Fibroblast of skin of right biceps (primary cell): ENCODE measurements at places on chromosomes 4 and X.
A peak's percentile ranks its signal among the peaks of the same experiment; 100 is the strongest.

GRCh38 chr4:97027728-97028410 is 1115.4 kb downstream of the STPG2 start:
- DNase-seq = no peak

DNA sequence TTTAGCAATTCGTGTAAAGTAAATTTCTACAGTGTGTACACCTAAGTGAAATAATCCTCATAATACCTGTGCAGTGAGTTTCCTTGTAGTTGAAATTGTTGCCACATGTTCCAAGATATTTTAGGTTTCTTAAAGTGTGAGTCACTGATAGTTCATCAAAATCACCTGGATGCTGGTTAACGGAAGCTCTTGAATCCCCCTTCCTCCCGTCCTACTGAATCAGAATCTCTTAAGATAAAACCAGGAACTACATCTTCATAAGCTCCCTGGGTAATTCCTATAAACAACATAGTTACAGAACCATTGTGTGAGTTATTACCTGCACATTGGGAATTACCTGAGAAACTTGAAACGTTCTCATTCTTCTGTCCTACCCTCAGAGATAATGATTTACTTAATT is 197.4 kb upstream of the HS3ST1 start:
- DNase-seq = no peak

DNA sequence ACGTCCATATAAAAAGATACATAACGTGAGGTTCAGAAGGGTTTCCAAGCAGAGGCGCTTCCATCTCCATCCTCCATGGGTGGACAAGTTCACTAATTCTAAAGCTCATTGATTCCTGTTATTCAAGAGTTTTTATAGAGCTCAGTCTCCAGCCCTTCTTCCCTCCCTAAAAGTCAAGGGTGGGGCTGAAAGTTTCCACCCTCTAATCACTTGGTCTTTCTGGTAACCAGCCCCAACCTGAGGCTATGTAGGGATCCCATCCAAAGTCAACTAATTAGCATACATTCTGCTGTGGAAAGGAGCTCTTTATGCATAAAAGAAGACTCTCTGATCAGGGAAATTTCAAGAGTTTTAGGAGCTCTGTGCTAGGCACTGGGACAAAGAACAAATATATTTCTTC is 46.9 kb upstream of the VEGFC start:
- DNase-seq = peak; percentile 58

DNA sequence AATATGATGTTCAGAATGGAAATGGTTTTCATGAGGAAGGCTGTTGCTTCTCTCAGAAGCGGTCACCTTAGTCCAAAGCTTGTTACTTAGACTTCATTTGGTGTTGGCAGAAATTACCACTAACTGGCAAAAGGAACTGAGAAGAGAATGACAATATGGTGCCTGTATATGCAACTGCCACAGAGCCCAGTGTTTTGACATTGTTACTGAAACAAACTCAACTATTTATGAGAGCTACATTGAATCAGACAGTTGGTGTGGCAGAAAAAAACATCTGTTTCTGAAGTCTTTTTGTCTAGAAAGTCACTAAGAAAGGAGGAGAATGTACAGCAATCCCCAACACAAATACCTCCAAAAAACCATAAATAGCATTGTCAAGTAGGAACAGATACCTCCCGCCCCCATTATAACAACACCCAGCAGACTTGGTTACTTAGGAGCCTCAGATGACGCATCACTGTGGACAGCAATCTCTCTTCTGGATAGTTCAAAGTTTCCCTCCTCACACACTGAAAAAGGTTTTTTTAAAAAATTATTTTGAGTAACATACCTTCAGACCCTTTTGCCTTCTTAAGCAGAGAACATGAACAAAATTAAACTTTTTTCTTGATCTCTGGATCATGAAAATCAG is 92.2 kb downstream of the MAML3 start:
- peak; percentile 23 for DNase-seq

DNA sequence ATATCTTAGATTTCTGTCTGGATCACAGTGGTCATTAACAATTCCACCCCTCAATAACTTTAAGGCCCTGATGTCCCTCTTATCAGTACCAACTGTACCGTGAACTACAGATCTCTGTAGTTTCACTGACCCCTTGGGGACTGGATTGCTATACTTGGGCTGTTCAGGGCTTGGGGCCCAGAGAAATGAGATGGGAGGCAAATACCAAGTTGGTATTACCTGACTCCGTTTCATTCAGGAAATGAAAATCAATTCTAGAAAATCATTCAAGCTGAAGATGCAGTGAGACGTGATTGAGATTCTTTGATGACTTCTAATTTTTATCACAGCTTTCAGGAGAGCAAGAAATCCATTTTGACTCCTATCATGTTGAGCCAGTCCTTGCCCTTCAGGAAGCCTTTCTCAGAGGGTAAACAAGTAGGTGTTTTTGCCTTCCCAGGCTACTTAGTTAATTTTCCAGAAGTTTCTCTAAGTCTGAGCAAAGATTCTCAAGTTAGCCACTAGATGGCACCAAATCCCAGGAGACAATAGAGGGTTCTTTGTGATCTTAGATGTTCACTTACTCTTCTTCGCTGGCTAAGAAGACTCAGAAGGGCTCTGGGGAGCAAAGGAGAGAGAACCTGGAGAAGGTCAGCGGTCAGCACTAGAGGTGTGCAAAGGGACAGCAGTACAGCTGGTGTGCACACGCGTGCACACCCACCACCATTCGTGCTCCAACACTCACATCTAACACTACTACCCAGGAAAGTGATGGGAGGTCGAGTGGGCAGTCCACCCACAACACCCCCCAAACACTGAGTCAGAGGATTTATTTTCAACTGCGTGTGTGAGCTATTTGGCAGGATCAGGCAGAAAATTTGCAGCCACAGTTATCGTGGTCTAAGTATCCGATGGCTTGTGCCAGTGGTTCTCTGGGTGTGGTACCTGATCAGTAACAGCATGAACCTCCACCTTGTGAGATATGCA is 7.4 kb downstream of the HNRNPH2 start:
- DNase-seq = peak; percentile 67

- peak; percentile 19 for DNase-seq
These were observed 226.9 kb downstream of the ARHGAP24 start for GRCh38 chr4:85701861-85702321.

DNA sequence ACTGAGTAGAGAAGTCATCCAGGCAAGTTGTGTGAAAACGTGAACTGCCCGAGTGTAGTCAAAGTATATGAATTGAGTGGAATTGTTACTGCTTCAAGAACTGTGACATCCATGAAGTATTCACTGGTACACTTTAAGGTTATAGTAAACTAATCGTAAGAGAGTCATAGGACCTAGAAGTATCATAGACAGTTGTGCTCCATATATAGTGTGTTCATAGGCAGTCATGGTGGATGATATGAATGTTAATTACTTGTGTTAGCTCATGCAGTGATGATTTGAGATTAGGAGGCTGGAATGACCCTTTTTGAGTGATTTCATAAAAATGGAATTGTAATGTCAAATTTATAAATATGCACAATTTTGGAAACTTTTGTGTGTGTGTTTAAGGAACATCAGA is 81.3 kb upstream of the TLR2 start:
- DNase-seq = no peak

DNA sequence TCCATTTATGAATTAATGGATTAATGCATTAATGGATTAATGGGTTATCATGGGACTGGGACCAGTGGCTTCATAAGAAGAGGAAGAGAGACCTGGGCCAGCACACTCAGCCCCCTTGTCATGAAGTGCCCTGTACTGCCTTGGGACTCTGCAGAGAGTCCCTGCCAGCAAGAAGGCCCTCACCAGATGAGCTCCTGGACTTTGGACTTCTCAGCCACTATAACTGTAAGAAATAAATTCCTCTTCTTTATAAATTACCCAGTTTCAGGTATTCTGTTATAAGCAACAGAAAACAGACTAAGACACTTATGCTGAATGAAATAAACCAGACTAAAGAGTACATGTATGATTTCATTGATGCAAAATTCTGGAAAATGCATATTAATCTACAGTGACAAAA is 119.4 kb upstream of the MSX1 start:
- DNase-seq = no peak

DNA sequence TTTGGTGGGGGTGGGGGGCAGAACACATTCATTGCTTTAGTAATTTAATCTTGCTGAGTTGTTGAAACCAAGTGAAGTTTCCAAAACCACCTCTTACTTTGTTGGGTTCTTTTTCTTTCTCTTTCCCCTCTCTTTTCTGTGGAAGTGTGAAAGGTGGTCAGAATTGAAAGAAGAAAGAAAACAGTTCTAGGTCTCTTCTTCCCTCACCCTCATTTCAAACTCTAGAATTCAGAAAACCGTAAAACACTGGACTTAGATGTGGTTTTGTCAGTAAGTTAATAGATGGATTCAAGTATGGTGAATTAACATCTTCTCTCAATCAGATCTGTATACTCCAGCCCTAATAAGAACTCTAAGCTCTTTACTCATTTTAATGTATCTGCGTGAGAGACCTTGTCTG is 23.7 kb downstream of the PLP1 start:
- DNase-seq = no peak

- no peak for DNase-seq
These were observed 70.6 kb downstream of the DHX15 start for GRCh38 chr4:24513718-24514117.

- DNase-seq = no peak
These were observed 772 bp downstream of the EOLA1 start for GRCh38 chrX:149541521-149542047.

- DNase-seq = no peak
These were observed 12.0 kb upstream of the RAB9A start for GRCh38 chrX:13676885-13677284.

GRCh38 chr4:176838601-176839433 is 46.1 kb upstream of the VEGFC start:
- peak; percentile 99 for DNase-seq
